ENCODE measurements at places on chromosomes 6 and 20.

GRCh38 chr6:146290589-146290901, 253.1 kb upstream of the RAB32 start:
- no peak for DNase-seq

GRCh38 chr6:107741191-107741680, 82.9 kb downstream of the SCML4 start:
- peak; percentile 29 for DNase-seq

GRCh38 chr6:156508923-156509322, 268.3 kb upstream of the ARID1B start:
- DNase-seq = peak; percentile 67

DNA sequence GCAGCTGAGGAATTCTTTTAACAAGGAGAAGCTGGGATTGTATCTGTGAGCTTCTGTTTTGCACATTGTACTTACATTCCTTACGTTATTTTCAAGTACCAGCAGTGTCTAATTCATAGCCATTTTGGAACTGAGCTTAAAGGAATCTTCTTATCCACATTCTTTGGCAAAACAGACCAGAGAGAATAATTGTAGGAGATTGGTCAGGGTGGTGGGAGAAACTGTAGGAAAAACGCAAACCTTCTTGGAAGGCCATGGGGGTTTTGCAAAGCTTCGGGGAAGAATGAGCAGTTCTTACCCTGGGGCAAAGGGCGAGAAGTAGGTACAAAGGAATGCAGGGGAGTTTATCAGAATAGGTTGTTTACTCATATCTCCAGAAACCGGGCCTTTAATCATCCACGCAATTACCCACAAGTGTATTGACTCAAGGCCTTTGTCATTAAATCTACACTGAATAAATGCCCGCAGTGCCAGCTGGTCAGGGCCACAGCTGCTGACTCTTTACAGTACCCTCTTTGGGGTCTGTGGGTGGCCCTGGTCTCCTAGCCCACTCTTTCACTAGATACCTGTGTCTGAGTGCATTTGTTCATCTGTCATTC, 39.6 kb upstream of the SPTLC3 start:
- no peak for DNase-seq

GRCh38 chr6:109793792-109794191, 102.7 kb downstream of the FIG4 start:
- peak; percentile 59 for DNase-seq

DNA sequence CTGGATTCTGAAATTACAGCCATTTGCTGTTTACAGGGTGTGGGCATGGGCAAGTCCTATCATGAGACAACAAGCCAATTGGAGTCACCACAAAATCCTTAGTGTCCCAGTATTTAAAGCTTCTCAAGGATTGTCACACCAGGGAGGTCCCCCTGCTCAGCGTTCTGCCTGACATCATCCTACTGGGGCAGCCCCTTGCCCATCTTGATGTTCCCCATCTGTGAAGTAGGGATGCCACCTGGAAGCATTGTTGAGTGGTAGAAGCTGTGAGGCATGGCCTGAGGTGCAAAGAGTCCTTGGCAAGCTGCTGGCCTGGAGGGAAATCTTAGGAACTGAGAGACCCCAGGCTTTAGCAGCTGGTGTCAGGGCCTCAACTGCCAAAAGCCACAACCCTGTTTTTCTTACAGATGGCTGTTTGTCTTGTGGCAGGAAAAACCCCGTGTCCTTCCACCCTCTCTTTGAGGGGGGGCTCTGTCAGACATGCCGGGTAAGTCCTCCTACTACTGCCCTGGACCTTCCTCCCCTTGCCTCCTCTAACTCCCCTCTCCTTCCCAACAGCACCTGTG, 23.3 kb upstream of the MAPRE1 start:
- no peak for DNase-seq

DNA sequence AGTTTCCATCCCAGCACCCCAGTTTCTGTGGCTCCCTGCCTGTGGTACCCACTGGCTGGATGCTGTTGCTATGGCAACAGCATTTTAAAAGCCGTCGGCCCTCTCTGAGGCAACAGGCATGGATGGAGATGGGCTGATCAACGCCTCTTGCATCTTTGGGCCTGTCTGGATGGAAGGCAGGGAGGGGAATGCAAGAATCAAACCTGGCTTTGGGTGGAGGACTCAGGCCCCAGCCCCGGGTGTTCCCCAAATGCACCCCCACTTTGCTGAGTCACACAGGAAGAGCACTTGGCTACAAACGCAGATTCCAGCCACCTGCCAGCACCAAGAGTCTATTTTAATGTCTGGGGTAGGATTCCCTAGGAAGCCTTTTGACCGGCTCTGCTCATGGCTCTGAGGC, 45.7 kb upstream of the TGM2 start:
- peak; percentile 37 for DNase-seq

- DNase-seq = peak; percentile 64
Measured at GRCh38 chr6:96142142-96142541, 126.4 kb downstream of the FUT9 start.

DNA sequence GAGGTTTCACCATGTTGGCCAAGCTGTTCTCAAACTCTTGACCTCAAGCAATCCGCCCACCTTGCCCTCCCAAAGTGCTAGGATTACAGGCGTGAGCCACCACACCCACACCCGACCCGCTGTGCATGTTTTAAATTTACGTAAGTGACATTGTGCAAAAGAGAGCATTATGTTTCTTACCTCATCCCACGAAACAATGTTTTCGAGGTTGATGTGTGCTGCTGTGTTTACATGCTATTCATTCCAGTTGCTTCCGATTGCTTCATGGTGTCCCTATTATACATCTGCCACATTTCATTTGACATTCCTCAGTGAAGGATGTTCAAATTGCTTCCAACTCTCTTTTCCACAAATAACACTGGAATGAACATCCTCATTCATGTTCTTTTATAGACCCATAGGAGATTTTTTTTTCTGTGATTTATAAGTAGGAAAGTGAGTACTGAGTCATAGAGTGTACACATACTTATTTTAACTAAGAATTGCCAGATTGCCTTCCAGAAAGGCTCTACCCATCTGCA, 403.9 kb upstream of the JARID2 start:
- DNase-seq = no peak

DNA sequence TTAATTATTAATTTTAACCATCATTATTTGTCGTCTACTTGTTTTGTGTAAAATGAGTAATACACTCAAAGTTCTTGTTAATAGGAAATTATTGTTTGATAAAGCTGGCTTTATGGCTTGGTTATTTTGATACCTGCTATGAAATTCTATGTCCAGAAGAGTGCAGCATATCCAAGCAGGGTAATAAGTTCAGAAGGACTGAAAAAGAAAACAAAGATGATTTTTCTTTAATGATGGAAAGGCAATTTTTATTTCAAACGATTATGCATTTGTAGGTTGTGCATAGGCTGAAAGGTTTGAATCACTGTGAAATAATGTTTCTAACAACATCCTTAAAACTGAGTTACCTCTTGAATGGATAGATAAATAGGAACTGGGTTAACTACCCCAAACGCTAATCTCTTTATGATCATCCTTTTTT, 1.4 kb upstream of the MAN1A1 start:
- no peak for DNase-seq

DNA sequence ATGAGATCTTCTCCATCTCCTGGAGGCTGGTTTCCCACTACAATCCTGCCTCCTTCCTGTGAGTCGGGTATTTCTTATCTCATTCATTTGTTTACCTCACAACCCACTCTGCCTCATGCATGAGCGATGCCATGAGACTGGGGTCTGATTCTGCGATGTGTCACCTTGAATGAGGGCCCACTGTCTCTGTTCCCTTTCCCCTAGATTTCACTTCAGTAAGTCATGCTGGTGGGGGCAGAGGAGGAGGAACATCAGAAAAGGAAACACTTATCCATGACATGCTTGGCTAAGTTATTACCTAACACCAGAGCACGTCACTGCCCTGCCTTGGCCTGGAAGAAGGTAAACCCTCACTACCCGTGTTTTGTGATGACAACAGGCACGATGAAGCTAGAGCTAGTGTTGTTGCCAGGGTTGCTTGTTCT, 337.4 kb upstream of the PRDM1 start:
- peak; percentile 61 for DNase-seq

DNA sequence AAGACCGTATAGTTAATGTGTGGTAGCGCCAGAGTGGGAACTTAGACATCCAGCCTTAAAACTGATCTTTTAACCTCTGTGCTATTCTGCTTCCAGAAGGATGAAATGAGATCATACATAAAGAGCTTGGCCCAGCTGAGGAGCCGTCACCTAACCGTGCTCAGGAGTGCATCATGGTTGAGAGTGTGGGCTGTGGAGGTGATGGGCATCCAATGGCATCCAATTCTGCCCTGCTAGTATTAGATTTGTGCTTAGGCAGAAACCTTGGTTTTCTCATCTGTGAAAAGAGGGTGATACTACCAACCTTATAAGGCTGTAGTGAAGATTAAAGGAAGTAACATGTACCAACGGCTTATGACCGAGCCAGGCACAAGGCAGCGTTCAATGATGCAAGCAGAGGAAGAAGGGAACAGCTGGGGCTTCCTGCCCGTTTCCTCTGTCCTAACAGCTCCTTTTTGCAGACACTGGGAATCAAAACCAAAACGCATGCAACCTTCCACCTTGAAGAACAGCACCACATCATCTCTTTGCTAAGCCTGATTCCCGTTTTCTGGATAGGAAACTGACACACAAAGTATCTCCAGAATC, 1.3 kb downstream of the SLC22A16 start:
- no peak for DNase-seq

DNA sequence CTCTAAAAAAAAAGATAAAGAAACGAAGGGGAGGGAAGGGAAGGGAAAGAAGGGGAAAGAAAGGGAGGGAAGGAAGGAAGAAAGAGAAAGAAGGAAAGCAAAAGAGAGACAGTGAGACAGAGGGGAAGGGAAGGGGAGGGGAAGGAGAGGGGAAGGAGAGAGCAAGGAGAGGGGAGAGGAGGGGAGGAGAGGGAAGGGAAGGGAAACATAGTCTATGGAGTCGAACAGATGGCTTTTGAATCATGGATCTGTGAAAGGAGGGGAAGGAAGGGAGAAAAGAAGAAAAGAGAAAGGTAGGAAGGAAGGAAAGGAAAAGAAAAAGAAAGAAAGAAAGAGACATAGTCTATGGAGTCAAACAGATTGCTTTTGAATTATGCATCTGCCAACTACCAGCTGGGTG, 16.7 kb upstream of the NCOA6 start:
- DNase-seq = no peak

GRCh38 chr6:123415844-123416468, 220.8 kb downstream of the TRDN start:
- peak; percentile 66 for DNase-seq

GRCh38 chr6:24761193-24761835, 13.4 kb upstream of the GMNN start:
- no peak for DNase-seq

GRCh38 chr20:843912-844311, 10.4 kb downstream of the FAM110A start:
- DNase-seq = no peak

- peak; percentile 35 for DNase-seq
Measured at GRCh38 chr20:49831770-49832631, 19.4 kb downstream of the SLC9A8 start.

- peak; percentile 66 for DNase-seq
Measured at GRCh38 chr6:70072540-70073179, 206.3 kb downstream of the COL19A1 start.

DNA sequence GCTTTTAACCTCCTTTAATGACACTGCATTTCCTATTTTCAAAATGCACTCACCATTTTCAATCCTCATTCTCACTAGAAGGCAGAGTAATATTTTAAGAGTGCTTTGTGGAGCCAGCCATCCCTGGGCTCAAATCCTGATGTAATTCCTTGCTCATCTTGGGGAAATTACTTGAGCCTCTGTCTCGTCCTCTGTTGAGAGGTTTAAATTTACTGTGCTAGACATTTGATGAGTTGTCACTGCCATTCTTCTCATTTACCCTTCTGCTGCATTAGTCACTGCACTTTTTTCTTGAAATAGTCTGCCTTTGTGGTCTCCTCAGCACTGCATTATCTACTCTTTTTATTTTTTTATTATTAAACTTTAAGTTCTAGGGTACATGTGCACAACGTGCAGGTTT, 150.0 kb upstream of the HDDC2 start:
- DNase-seq = no peak

DNA sequence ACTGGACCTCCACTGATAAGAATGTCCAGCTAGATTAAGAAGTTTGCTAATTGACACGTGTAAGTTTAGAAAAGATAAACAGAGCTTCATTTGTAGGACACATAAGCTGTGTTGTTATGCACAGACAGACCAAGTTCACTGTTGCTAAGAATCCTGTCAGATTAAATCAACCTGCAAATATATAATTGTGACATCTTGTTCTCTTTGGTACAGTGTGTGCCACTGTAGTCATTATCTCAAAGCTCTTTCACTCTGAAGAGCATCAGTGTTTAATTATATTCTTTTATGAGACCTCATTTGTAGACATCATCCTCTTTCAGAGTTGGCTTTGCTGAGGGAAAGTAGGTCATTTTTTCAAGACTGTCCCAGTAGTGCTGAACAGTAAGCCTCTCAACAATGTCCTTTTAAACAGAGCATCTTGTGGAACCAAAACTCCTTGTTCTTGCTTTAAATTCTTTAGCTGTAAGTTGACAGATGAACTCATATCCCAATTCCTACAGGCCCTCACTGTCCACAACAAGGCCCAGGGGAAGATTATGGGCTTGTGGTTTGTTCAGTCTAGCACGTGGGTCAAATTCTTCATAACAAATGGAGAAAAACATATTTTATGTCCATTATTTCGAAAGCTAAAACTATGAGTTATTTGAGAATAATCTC, 252.4 kb downstream of the HDGFL1 start:
- DNase-seq = no peak

- no peak for DNase-seq
Measured at GRCh38 chr20:2946988-2947961, 74.0 kb downstream of the PTPRA start.

- DNase-seq = no peak
Measured at GRCh38 chr6:138848461-138848860, 52.6 kb downstream of the ECT2L start.

DNA sequence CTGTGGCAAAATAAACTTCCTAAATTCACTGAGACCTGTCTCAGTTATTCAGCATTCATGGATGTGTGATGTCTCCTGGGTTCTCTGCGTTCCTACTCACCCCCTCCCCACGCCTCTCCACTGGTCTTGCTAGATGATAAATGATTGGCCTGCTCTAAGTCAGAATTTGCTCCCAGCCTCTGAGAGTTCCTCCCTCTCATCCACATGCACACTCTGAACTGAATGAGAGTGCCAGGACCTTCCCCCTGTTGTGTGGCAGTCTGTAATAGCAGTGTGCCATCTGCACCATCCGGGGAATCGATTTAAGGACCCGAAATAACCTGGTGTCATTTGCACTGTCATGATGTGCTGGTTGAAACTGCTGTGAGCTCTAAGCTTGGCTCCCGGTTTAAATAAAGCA, 135.8 kb upstream of the AFDN start:
- DNase-seq = no peak

GRCh38 chr20:32204205-32205109, 3.1 kb downstream of the PLAGL2 start:
- no peak for DNase-seq

- no peak for DNase-seq
Measured at GRCh38 chr6:51116723-51117122, 298.1 kb downstream of the TFAP2B start.
